ENCODE measurements at places on chromosomes 12 and 14. TPM values are rescaled to one million over a fixed set of nuclear protein-coding genes. Genes with fewer than 3 reads are reported as not detected.

Gene CHGA
- total RNA-seq = 0.46 TPM

Gene IKZF4
- total RNA-seq = 9.4 TPM

Gene DAO
- not detected for total RNA-seq

Gene SNAPC1
- 8.9 TPM for total RNA-seq

Gene SLC8B1
- 189 TPM for total RNA-seq

Gene DEPDC4
- 1.1 TPM for total RNA-seq

Gene TAS2R46
- total RNA-seq = 1.3 TPM

Gene EFS
- 18.9 TPM for total RNA-seq

DNA sequence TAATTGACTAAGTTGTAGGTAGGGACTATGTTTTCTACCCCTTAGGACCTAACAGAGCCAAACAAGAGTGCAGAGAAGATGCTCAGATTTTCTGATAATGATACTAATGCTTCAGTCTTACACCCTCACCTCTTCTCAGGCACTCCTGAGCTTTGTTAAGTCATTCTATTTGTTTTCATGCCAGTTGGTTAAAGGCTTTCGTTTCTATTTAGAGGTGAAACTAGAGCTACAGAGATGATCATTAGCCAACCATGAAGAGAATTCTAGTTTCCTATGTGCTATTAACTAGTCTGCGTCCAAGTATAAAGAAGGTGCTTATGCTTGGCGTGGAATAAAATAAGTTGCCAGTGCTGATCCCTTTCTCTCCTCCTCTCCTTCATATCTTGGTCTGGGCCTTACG, 34.6 kb upstream of the PYGL start:
- DNase-seq = no peak

DNA sequence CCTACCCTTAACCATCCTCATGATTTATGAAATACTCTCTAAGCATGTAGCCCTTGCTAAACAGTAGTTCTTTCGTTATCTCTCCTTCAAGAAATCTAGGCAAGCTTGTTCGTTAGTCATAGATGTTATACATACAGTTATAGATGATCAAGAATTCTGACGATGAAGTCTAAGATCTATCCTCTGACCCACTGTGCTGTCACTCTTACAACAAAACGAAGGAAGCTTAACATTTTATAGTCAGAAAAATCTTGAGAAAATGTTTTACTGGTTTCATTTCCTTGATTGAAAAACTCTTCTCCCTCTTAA, 68.9 kb downstream of the SPPL3 start:
- no peak for DNase-seq

DNA sequence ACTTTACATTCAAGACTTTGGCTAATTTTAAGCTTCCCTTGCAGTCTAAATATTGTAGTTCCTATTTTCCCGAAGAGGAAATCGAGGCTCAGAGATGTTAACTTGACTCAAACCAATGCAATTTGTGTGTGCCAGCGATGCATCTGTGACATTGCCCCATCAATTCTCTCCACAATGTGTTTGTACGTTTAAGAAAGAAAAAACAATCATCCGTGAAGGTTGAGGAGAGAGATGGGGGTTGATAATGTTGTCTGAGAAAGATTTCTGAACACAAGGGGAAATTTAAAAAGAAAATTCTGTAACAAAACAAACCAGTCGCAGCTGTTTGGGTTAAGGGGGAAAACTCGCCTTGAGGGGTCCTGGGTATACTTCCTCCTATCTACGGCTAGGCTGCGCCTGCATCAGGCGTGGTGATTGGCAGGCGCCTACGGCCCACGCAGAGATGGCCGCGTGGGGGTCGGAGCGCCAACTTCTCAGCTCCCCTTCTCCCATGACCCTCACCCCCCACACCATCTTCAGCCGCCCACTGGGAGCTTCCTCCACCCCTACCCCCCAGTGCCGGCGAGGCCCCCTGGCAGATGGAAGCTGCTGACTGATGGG, 12.3 kb downstream of the SIX1 start:
- no peak for DNase-seq

- DNase-seq = no peak
These were observed 7.0 kb downstream of the CDK2AP1 start for GRCh38 chr12:123264642-123265041.

DNA sequence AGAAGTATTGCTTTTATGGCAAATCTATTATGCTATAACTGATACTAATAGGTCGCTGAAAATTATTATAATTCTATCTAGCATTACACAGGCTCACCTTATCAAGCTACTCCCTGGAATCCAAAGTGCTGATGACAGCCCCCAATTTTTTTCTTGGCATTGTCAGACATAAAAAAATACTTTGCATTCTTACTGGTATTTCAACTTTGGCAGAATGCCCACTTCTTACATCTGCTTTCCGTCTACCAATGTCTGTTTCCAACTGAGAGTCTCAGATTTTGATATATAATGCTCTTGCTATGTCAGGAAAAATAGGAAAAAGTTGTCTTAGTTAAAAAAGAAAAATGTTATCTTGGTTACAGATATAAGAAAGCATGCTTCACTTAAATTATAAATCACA, 615.4 kb downstream of the C12orf50 start:
- no peak for DNase-seq

GRCh38 chr14:103232031-103232808, 101.8 kb upstream of the EIF5 start:
- DNase-seq = no peak

GRCh38 chr12:120496413-120497340, 764 bp downstream of the DYNLL1 start:
- peak; percentile 67 for DNase-seq

DNA sequence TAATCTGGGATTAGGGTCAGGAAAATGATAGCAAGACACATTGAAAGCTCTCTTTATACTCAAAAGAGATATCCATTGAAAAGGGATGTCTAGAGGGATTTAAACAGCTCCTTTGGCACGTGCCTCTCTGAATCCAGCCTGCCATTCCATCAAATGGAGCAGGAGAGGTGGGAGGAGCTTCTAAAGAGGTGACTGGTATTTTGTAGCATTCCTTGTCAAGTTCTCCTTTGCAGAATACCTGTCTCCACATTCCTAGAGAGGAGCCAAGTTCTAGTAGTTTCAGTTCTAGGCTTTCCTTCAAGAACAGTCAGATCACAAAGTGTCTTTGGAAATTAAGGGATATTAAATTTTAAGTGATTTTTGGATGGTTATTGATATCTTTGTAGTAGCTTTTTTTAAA, 25.4 kb upstream of the PLEKHD1 start:
- DNase-seq = no peak

GRCh38 chr14:44108601-44109000, 398.5 kb downstream of the FSCB start:
- no peak for DNase-seq
